Cortex of kidney (tissue), 1 donor: ENCODE measurements at places on chromosomes 6 and 20.

DNA sequence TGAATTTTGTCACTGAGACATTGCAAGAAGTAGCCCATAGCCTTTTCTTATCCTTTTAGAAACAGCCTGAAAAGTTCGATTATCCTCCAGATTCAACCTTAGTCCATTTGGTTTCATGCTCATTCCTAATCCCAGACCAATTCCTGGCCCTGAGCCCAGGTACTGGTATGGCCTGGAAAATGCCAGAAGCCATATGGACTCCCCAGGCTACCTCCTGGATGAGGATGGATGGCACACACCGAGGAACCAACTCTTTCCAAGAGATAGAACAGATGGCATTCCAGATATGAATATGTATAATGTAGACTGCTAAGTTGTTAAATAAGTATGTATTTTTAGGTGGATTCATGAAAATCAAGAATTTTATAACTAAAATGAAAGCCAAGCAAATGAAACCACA is 51.6 kb upstream of the SNAP25 start:
- DNase-seq, result no peak

DNA sequence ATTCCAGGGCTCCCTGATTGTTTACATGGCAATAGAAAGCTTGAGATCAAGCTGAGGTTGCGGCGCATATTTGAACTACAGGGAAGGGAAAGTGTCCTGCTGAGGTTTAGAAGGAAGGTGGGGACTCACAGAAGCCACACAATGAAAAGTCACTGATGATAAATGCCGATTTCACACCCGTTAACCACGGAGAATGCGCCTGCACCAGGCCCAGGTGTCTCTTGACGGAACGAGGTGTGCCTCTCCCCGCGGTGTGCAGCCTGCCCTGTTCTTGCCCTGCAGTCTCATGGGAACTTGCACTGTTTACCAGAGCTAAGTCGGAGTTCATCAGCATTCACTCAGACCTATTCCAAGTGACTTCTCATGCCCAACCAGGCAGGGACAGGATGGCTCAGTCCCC is 90.3 kb downstream of the LY86 start:
- no peak for DNase-seq

DNA sequence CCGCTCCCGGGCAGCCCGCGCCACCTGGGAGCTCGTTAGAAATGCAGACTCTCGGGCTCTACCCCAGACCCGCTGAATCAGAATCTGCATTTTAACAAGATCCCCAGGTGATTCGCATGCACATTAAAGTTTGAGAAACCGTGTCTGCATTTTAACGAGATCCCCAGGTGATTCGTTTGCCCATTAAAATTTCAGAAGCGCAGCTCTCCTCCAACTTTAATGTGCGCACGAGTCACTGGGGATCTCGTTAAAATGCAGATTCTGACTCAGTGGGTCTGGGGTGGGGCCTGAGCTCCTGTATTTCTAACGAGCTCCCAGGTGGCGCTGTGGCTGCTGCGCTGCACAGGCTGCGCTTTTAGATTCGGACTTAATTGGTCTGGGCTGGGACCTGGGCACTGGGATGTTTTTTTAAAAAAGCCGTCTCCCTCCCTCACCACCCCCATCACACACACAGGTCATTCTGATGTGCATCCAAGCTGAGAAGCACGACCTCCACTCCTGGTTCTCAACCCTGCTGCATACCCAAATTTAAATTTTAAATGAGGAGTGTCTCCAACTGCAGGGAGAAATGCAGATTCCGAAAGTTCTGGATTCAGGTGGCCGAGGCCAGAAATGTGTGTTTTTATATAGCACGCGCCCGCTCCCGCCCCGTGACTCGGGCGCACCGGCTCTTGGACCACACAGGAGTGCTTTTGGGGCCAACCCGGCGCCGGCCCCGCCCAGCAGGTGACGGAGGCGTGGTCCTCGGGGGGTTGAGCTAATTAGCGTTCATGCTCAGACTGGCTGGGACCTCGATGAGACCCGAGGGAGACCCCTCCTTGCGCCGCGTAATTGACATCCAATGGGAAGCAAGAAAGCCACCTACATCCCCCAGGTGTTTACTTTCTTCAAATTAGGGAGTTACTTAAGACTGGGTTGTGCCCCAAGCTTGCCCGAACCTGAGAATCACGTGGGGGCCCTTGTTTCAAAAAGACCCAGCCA is 85.8 kb downstream of the ZFP64 start:
- no peak for DNase-seq

DNA sequence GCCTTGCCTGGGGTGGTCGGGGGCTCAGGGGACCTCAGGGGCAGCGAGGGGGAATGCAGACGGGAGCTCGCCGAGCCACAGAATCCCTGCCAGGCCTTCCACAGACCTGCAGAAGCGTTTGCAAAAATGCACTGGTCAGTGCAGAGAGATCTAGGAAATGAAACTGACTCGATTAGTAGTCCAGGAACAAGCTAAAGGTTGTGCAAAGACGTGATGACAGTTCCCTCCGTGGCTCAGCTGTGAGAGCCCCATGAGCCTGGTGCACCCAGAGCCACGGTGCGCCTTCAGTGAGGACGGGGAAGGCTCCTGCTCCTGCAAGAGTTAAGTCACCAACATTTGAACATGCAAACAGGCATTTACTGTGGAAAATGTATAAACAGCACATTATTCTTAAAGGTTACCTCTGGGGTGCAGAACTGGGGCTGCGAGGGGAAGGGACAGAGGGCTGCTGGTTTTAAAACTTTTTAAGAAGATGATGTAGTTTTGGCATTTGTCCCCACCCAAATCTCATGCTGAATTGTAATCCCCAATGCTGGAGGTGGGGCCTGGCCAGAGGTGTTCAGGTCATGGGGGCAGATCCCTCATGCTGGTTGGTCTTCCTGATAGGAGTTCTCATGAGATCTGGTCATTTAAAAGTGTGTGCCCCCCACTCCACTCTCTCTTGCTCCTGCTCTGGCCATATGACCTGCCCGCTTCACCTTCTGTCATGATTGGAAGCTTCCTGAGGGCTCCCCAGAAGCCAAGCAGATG is 147.3 kb downstream of the DLL1 start:
- DNase-seq, result no peak

DNA sequence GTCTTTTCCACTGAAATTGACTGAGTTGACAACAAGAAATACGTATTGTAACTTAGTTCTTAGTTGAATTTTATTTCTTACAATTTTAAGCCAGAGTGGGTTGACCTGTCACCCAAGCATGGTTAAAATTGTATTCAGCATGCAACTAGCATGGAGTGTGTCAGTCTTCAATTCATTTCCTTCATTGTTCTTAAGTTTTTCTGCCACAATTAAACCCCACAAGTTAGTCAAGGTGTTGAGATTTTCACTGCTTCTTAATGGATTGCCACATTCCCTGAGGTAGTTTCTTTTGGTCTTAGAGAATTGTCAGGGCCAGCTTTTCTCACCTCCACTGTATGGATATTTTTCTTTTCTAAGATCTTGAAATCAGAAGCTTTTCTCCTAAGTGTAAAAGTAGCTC is 2.1 kb downstream of the PTPN1 start:
- no peak for DNase-seq

DNA sequence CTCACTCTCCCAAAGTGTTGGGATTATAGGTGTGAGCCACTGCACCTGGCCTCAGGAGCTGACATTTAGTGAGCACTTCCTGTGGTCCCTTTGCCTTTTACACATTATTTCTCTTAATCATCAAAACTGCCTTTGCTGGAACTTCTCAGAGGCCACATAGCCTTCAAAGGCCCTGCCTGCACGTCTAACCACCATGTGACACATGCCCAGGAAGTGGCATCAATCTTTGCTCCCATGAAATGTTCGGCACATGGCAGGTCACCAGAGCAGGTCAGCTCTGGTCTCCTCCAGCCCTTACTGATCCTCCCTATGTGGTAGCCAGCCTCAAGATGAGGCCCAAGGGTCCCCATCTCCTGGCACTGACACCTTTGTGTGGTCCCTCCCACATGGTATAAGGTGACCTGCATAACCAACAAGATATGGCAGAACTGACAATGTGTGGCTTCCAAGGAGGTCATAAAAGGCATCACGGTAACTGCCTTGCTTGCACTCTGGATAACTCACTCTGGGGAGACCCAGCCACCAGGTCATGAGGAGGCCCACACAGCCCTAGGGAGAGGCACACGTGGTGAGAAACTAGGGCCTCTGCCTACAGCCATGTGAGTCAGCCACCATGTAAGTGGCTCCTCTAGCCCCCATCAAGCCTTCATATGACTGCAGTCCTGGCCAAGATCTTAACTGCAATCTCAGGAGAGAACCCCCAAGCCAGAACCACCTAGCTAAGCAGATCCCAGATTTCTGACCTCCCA is 28.8 kb upstream of the HMGA1 start:
- DNase-seq, result no peak

GRCh38 chr20:19928328-19929011 is 88.7 kb upstream of the NAA20 start:
- DNase-seq, result no peak

- no peak for DNase-seq
Measured at GRCh38 chr6:30555816-30556065, 548 bp downstream of the GNL1 start.

GRCh38 chr6:5438922-5439584 is 177.7 kb downstream of the FARS2 start:
- no peak for DNase-seq

DNA sequence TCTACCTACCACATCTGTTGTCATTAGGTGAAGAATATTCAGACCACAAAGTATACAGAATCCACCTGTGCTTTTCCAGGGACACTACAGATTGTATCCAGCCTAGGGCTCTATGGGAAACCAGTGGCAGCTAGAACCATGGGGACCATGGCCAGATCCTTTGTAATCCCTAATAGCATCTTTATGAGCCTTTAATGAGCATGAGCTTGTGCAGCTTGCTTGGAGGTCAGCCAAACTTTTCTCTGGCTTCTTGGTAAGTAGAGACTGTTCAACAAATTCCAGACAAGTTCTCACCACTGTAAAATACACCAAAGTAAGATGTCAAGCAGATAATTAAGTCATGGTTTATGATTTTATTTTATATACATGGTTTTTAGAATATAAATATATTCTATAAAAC is 301.6 kb upstream of the ADGRB3 start:
- no peak for DNase-seq

- DNase-seq, result no peak
Measured at GRCh38 chr6:83781506-83781905, 71.7 kb upstream of the RIPPLY2 start.

DNA sequence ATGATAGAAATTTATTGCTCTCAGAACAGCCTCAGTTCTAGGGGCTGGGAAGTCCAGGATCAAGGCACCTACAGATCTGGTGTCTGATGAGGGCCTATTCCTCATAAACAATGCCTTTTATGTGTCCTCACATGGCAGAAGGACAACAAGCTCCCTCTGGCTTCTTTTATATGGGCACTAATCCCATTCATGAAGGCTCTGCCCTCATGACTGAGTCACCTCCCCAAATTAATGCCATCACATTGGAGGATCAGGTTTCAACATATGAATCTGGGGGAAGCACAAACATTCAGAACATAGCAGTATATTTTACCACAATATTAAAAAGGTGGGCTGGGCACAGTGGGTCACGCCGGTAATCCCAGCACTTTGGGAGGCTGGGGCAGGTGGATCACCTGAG is 58.5 kb upstream of the CCN6 start:
- DNase-seq, result no peak

DNA sequence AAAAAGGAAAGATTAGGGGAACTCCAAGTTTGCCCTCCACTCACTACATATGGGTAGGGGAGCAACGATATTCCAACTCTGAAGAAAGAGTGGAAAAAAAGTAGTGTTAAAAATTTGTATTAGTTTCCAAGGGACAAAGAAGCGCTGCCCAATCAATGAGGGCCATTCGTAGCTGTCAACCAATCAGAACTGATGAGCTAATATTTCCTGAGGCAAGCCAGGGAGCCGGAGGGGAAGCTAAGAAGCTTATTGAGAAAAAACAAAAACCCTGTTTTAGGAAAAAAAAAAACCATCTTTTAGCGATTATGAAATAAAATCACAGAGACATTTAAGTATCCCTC is 59.5 kb downstream of the TRIM38 start:
- no peak for DNase-seq

- no peak for DNase-seq
Measured at GRCh38 chr20:57959018-57959417, 249.2 kb upstream of the PMEPA1 start.

GRCh38 chr6:113219783-113220182 is 637.4 kb upstream of the MARCKS start:
- DNase-seq, result no peak

- no peak for DNase-seq
Measured at GRCh38 chr6:19551611-19552010, 285.6 kb upstream of the ID4 start.

DNA sequence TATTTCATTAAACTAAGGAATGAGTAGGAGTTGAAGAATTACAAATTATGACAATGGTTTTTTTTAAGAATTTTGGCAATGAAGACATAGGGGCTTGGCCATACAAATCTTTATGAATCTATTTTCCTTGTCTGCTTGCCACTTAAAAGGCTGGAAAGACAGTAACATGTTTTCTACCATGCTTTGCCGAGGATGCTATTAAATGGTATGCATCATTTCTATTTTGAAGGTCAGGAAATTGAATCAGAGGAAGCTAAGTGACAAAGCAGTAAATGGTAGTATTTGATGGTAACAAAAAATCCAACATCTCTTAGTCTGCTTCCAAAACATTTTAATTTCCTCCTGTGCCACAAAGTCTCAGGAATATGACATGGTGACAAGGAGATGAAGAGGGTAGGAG is 287.2 kb downstream of the RFPL4B start:
- DNase-seq, result no peak

GRCh38 chr6:84489598-84489997 is 262.2 kb upstream of the CEP162 start:
- DNase-seq, result no peak

DNA sequence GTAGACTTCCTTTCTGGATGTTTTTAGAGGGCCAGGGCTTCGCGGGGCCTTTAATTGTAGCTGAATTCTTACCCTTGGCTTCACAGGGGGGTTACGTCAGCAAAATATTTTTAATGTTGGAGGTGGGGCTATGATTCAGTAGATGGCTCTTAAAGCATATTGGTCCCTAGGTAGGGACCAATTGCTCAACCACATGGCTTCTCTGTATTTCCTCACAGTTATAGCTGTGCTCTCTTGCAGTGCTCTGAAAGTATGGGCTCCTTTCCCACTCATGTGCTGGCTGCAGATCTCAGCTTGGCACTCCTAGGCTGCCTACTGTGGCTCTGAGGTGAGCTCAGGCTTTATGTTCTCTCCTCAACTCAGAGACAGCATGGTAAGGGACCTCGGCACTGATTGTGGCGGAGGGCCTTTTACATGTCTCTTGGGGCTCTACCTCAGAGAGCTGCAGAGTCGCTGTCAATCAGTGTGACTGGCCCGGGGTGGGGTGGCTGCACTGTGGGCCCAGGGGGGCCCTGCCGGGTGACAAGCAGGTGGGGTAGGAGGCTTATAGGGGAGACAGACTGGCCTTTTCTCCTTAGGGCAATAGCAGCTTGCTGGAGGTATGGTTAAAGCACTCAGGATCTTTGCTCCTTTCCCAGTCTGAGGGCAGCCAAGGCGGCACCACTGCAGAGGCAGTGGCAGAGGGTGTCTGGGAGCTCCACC is 318.0 kb downstream of the DOK5 start:
- no peak for DNase-seq
